ENCODE measurements at places on chromosomes 16 and 17.
A peak's percentile ranks its signal among the peaks of the same experiment; 100 is the strongest.

GRCh38 chr16:29702269-29702668 lies 23.3 kb downstream of the QPRT start:
- no peak for DNase-seq

GRCh38 chr16:88639231-88640038 lies 1.1 kb downstream of the IL17C start:
- no peak for DNase-seq

GRCh38 chr16:57688987-57689761 lies 5.4 kb upstream of the DRC7 start:
- no peak for DNase-seq

DNA sequence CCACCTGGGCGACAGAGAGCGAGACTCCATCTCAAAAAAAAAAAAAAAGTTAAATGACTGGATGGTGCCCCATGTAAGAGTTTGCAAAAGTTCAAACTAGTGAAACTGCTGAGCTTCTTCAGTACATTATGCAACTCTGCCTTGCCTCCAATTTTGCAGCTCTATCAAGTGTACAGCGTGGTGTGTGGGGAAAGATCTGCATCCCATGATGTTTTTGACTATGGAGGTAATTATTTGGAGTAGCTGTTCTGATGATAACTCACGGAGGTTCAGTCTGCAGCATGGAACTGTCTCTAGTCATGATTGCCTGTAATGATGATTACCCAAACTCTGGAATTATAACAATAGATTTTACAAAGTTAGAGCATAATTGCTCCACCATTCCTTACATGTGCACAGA lies 149.6 kb downstream of the PITPNC1 start:
- DNase-seq: no peak

GRCh38 chr16:53998966-53999522 lies 287.5 kb downstream of the IRX3 start:
- no peak for DNase-seq

DNA sequence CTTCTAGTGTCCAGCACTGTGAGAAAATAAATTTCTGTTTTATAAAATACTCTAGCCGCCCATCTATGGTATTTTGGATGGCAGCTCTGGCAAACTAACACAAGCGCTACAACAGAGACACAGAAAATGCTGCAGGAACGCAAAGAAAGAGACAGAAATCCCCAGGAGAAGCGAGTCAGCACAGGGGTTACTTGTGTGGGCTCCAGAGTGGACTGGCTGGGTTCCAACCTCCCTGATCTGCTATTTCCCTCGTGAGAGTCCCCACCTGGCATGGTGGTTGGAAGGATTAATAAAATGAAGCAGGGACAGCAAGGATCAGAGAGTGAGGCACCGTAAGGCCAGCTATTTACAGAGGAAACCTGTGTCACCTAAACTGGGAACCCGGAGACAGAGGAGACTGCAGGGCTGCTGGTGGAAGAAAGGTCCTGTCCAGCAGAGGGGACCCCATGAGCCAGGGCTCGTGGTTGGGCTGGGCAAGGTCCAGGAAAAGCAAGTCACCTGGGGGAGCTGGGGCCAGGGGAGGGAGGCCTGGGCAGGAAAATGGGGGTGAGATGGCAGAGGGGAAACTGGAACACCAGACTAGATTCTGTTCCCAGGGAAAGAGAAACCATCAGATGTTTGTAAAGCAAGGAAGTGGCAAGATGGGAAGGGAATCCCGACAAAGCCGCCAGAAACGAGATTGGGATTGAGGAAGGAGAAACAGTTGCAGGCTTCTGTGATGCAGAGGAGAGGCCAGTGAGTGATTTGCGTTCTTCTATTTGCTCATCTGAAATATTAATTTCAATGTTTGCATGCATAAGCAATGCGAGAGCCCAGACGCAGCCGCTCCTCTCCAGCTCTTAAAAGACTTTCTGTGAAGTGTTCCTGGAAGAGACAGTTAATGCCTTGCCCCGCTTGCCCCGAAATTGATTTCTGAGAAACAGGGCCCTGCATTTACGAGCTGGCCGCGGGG lies 63.0 kb upstream of the TEKT3 start:
- DNase-seq: no peak

DNA sequence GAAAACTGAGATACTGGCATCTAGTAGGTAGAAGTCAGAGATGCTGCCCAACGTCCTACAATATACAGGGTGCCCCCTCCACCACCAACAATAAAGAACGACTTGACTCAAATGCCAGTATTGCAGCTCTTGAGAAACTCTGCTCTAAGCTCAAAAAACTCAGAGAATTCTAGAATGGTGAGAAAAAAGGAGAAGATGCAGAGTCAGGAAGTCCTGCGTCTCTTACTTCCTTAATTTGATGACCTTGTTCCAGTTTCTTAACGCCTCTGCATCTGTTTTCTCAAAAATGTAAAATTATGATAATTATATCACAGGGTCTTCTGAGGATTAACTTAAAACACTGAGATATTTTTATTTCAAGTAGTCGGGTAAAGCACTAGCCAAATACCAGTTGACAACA lies 1.7 kb upstream of the HSBP1 start:
- DNase-seq: no peak

- no peak for DNase-seq
These were observed 2.3 kb upstream of the SLC16A11 start for GRCh38 chr17:7046127-7046724.

- DNase-seq: peak; percentile 47
These were observed 20.9 kb downstream of the TNS4 start for GRCh38 chr17:40480501-40481003.

DNA sequence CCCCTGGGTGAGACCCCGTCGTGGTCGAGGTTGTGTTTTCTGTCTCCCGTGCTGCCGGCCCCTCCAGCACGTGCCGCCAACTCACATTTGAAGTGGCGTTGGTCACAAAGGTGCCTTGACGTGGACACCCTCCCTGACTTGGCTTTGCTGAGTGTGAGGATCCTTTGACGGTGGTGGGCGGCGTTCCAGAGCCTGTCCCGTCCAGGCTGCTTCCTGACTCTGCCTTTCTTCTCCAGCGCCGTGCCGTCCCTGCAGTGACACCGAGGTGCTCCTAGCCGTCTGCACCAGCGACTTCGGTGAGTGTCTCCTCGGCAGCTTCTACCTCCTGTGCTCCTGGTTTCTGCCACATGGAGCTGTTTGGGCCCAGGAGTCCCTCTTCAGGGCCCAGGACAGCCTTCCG lies 13.5 kb downstream of the METRNL start:
- DNase-seq: no peak

DNA sequence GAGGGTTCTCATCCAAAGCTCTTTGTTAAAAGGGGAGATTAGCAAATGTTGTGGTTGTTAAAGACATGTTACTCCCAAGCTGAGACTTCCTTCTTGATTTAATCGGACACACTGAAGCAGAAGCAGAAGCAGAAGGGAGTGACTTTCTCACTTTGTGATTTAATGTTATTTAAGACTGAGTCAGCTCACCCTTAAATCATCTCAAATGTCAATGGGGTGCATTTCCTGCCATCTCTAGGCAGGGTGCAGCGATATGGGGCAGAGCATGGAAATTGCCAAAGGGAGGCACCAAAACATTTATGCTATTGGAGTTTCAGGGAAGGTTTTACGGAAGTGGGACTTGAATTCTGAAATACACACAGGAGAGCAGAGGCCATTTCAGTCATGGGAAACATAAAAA lies 283.6 kb downstream of the ABCC12 start:
- DNase-seq: no peak

DNA sequence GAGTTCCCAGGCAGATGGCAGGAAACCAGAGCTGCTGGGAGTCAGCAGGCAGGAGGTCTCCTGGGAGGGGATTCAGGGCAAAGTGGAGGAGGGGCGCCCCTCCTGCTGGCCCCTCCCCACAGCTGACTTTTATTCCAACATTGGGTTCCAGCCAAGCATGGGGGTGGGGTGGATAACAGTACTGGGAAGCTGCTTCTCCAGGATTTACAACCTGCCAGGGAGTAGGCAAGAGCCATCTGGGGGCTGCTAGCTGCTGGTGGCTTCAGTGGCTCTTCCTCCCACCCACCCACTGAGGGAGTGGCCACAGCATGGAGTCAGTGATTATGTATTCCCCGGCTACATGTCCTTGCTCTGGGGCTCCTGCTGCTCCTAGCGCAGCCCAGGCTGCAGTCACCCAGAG lies 36.8 kb downstream of the TMEM132E start:
- no peak for DNase-seq

DNA sequence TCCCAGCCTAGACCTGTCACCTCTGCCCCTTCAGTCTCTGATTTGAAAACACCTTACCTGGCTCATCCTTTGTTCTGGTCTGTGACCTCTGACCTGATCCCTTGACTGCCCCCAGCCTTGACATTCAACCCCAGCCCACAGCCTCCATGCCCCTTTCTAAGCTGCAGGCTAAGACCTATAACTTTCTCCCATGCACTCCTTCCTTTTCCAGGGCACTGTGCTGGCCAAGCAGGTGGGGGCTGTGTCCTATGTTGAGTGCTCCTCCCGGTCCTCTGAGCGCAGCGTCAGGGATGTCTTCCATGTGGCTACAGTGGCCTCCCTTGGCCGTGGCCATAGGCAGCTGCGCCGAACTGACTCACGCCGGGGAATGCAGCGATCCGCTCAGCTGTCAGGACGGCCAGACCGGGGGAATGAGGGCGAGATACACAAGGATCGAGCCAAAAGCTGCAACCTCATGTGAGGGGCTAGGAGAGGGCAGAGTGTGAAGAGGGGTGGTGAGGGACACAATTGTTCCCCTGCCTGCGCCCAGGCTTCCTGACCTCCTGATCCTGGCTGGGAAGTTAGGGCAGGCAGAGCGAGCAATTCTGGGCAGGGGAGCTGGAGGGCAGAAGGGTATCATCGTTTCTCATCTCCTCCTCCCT lies 3.3 kb downstream of the RND2 start:
- DNase-seq: no peak

- peak; percentile 41 for DNase-seq
These were observed at the start of gene ZNF48 for GRCh38 chr16:30395155-30395991. Gene ZNF48, plus strand, starts transcription at chr16:30395420. Its CDS starts 375 bp downstream, at chr16:30395795.

- no peak for DNase-seq
These were observed 4.0 kb downstream of the BAIAP3 start for GRCh38 chr16:1337486-1337885.

DNA sequence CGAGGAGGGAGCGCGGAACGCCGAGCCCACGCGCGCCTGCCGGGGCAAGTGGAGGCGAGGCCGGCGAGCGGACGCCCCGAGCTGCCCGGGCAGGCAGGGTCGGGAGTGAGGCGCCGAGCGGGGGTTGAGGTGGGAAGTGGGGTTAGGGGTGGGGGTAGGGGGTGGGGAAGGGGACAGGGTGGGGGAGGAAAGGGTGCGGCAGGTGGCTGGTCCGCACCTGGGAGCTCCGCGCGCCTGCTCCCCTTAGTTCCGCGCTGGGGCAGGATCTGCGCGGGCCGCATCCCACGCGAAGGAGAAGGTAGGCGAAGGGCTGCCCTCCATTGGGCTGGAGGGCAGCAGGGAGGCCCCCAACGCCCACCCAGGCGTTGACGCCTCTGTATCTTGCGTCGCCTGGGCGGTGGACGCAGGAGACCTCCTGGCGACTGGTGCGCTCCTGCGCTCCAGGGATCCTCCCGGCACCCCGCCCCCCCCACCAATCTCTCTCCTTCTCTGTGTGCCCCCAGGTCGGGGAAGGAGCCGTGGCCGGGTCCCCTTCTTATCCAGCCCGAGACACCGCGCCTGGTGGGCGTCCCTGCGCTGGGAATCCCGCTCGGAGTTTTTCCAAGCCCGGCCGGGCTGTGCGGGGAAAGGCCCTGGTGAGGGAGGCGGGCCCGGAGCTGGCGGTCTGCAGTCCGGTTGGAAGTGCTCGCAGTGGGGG lies 51.3 kb upstream of the AMZ2 start:
- DNase-seq: no peak

- DNase-seq: peak; percentile 79
These were observed 37.5 kb downstream of the ERCC4 start for GRCh38 chr16:13957197-13958078.

GRCh38 chr17:41689497-41690299 lies 1.0 kb downstream of the EIF1 start:
- DNase-seq: no peak

- DNase-seq: no peak
These were observed 14.1 kb upstream of the UTP6 start for GRCh38 chr17:31915456-31916100.

DNA sequence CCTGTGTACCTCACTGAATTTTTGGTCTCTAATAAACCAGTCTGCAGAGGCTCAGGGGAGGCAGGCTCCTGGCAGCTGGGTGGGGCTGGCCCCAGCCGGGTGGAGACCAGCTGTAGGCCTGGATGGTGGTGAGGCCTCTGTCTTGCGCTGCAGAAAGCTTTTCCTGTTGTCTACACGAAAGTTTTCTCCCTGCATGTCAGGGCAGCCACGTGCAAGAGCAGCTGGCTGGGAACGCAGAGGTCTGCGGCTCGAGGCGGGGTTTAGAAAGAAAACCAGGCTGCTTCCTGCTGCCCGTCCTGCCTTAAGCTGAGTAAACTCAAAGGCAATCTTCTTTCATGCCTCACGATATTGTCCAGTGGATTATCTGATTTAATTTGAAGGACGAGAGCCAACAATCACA lies 2.4 kb downstream of the SERPINF1 start:
- DNase-seq: peak; percentile 66

GRCh38 chr17:15398291-15398690 lies 56.9 kb upstream of the TEKT3 start:
- no peak for DNase-seq

DNA sequence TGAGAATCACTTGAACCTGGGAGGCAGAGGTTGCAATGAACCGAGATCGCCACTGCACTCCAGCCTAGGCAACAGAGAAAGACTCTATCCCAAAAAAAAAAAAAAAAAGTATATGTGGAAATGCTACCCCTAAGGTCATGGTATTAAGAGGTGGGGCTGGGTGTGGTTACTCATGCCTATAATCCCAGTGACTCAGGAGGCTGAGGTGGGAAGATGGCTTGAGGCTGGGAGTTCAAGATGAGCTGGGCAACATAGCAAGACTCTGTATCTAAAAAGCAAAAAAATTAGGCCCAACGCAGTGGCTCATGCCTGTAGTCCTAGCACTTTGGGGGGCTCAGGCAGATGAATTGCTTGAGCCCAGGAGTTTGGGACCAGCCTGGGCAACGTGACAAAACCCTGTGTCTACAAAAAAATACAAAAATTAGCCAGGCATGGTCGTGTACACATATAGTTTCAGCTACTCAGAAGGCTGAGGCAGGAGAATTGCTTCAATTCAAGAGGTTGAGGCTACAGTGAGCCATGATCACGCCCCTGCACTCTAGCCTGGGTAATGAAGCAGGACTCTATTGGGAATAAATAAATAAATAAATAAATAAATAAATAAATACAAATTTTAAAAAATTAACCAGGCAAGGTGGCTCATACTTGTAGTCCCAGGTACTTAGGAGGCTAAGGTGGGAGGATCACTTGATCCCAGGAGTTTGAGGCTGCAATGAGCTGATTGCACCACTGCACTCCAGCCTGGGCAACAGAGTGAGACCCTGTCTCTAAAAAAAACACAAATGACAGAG lies 32.3 kb upstream of the NUFIP2 start:
- no peak for DNase-seq

- DNase-seq: no peak
These were observed 21.5 kb downstream of the TRAP1 start for GRCh38 chr16:3695610-3696369.

DNA sequence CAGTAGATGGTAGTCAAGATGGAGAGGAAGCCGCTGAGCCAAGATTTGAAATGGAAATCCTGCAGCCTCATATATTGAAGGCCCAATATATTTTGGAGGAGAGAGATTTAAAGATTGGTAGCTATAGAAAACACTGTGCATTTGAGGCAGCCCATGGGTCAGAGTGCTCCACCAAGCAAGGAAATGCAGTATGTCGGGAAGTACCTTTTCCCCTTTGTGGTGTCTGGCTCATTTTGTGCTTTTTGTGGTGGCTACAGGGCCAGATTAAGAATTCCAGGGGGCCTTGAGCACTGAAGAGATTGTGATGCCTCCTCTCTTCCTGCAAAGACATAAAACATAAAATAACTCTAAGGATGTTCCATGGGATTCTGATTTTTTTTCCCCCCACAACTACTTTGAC lies 39.6 kb downstream of the CDRT15 start:
- DNase-seq: no peak

GRCh38 chr17:41178843-41179616 lies 1.0 kb upstream of the KRTAP4-2 start:
- DNase-seq: no peak

Measured in BJ (cell line).